ENCODE measurements at places on chromosomes 4 and X.

DNA sequence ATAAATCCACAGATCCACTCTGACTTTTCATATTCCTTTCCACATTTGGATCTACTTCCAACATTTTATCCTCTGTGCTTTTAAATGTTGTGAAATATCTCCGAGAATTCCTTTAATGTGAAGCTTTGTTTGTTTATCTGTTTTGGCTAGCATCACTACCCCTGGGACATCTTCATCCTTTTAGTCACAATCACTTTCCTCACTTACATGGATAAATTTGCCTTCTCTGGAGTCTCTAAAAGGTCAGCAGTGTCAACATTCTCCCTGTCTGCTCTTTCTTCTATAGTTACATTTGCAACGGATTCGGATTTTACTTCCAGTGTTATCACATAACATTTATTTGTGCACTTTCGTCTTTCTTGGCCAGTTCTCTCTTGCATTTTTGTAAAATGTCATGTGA lies 34.2 kb upstream of the LRAT start:
- no peak for DNase-seq

DNA sequence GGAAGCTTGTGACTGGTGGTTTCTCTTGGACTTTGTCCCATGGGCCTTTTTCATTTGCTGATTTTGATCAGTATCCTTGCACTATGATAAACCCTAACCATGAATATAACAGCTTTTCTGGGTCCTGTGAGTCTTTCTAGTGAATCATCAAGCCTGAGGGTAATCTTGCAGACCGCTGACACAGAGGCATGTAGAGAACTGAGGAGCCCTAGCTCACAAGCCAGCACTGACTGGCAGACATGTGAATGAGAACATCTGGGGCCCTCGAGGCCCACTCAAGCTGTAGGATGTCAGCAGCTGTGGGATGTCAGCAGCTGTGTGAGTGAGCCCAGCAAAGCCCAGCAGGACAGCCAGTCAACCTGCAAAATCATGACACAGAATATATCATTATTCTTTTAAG lies 36.7 kb downstream of the HMGB3 start:
- DNase-seq: no peak

GRCh38 chr4:156322592-156322991 lies 368.9 kb upstream of the CTSO start:
- no peak for DNase-seq

DNA sequence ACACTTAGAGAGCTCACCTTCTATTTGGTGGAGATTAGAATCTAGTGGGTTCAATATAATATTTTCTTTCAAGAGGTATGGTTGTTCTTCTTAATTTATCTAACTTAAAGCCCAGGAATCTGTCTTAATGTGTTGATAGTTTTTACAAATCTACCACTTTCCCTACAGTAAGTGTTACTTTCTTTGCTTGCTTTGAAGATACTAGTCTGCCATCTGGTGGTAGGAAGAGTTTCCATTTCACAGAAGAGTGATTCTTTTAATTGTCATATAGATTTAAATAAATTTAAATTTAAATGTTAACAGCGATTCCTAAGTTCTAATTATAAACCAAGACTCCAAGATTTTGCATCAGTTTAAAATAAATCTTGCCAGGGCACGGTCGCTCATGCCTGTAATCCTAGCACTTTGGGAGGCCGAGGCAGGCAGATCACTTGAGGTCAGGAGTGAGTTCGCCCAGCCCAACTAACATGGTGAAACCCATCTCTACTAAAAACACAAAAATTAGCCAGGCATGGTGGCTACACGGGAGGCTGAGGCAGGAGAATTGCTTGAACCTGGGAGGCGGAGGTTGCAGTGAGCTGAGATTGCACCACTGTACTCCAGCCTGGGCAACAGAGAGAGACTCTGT lies 43.5 kb downstream of the NUDT9 start:
- no peak for DNase-seq

- DNase-seq: no peak
These were observed 19.8 kb upstream of the PASD1 start for GRCh38 chrX:151543706-151544105.

DNA sequence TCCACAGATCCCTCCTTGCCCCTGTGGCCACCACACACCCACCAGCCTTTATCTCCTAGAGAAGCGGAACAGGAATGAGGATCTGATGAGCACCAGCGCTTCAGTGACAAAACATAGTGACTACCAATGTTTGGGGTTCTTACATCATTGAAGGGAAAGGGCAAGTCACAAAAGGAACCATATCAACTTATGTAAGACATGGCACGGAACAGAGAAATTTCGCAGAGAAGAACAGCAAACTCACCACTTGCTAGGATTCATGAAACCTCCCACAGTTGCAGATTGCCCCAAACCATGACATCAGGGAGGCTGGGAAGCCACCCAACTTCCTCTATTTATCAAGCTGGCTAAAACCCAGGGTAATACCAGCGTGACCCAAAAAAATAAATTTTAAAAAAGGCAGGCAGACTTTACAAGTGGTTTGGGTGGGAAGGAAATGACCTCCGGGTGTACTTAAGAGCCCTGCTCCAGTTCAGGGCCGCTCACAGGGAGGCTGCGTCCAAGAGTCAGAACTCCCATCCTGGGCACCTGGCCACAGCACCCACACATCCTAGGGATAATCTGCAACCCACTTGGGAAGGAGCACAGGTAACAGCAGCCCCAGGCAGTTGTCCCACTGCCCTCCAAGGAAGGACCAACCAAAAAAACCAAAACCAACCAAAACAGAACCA lies 36.0 kb downstream of the ADGRG2 start:
- no peak for DNase-seq

- no peak for DNase-seq
These were observed 19.7 kb downstream of the QDPR start for GRCh38 chr4:17492058-17492741.

GRCh38 chr4:2790583-2791517 lies 2.0 kb upstream of the SH3BP2 start:
- DNase-seq: no peak

DNA sequence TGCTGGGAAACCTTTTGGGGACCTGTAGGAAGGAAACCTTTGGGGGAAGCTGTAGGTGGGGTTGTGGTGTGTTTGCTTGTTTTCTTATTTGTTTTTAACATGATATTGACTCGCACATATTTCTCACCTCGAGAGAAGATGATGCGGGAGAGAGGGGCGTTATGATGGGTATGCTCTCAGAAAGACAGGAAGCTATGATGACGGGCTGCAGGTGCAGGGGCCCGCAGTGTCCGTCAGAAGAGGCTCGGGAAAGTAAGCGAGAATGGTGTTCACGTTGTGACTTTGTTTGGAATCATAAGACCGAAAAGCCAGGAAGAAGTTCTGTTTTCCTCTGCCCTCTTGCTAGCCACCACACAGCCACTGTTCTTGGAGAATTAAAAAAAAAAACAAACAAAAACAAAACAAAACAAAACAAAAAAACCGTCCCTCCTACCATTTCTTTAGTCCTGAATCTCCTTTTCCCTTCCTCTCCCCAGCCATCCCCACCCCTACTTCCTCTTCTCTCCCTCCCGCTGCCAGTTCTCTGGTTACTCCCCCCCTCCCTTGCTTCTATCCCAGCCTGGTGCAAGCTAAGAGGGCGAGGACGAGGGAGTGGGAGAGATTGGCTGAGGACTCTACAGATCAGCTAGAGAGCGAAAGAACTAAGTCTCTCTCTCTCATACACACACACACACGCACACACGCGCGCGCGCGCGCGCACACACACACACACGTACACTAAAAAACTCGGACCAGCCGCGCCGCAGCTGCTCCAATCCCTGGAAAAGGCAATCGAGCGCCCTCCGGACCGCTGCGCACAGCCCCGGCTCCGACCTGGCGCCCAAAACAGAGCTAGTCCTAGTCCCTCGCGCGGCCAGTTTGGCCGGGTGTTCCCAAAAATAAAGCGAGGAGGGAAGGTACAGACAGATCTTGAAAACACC lies at the start of gene BMP3:
Gene BMP3 (plus strand): TSS at position 648 of the 920 bp plus-strand sequence. CDS start 577 bp downstream, outside the sequence.
- DNase-seq: peak; percentile 19

- DNase-seq: peak; percentile 1
These were observed 17.4 kb downstream of the ENPP6 start for GRCh38 chr4:184200296-184200695.

DNA sequence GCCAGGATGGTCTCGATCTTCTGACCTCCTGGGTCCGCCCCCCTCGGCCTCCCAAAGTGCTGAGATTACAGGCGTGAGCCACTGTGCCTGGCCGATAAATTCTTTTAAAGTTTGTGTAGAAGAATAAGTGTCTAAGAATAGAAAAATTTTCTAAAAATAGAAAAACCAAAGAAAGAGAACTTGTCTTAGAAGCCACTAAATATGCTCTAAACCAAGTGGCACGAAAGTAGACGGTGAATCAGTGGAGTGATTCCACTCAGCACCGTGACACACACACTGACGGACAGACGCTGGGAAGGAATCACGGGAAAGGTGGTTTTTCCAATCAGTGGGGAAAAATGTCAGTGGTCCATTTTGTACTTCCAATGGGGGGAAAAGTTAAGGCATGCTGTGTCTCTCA lies 72.7 kb upstream of the PSAPL1 start:
- DNase-seq: no peak

- no peak for DNase-seq
These were observed 126.7 kb upstream of the RAI2 start for GRCh38 chrX:17987783-17988182.

DNA sequence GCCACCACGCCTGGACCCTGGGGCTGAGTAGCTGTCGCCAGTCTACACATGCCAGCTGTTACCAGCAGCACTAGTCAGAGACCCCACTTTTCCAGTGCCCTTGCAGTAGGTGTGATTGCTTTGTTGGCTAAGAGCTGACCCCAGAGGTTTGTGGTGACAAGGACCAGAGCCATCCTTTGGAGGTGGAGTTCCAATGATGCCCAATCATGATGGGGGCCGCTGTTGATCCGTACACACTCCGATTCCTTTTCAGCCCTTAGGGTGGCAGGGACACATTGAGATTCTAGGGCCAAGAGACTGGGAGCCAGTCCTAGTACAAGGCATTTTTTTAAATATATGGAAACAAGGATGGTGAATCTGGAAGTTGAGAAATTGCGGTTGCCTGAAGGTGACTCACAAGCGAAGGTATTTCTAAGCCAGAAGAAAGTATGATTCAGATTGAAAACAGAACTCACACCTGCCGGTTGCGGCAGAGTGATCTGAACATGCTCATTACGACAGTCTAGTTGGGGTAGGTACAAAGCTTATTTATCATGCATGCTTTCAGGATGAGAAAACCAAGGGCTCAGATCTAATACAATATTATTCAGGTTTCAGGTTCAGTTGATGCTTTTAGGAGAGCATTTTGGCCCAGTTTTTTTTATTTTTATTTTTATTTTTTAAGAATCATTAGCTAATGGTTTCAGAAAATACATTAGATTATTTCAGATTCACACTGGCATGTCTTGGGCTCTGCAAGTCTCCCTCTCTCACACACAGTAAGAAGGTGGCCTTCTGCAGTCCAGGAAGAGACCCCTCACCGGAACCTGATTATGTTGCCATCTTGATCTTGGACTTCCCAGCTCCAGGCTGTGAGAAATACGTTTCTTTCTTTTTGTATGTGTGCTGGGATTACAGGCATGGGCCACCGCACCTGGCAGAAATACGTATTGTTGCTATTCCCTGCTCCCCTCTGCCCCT lies 43.4 kb downstream of the SHROOM2 start:
- no peak for DNase-seq

DNA sequence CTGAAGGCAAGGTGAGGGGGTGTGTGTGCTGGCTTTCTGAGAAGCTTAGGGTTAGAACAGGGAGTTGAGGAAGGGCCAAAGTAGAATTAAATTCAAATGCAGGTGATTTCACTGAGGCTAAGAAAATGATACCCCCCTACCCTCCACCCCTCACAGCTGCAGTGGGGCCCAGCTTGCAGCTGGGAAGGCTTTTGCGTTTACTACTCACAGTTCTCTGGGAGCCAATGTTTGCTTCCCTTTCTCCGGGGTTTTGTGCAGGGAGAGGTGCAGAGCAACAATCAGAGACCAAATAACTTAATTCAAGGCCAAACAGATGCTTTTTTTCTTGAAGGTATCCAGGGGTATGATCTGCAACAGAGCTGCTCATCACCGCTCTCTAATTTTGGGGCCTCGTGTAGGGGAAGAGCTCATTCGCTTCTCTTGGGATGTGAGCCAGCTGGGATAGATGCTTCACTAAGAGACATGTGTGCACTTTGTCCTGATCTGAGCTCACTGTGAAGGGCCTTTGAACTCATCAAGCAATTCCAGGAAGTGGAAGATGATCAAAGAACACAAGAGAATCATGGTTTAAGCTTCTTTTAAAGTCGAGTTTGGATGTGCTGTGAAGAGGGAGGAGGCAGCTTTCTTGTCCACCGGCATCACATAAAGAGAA lies 122.7 kb upstream of the C1GALT1C1 start:
- no peak for DNase-seq

- DNase-seq: peak; percentile 46
These were observed 618 bp downstream of the RBBP7 start for GRCh38 chrX:16869393-16870094.
